ENCODE measurements at places on chromosomes 13 and 19. TPM values are rescaled to one million over a fixed set of nuclear protein-coding genes. Genes with fewer than 3 reads are reported as not detected.
A peak's percentile ranks its signal among the peaks of the same experiment; 100 is the strongest.

CGB2 gene
- not detected for total RNA-seq

DNA sequence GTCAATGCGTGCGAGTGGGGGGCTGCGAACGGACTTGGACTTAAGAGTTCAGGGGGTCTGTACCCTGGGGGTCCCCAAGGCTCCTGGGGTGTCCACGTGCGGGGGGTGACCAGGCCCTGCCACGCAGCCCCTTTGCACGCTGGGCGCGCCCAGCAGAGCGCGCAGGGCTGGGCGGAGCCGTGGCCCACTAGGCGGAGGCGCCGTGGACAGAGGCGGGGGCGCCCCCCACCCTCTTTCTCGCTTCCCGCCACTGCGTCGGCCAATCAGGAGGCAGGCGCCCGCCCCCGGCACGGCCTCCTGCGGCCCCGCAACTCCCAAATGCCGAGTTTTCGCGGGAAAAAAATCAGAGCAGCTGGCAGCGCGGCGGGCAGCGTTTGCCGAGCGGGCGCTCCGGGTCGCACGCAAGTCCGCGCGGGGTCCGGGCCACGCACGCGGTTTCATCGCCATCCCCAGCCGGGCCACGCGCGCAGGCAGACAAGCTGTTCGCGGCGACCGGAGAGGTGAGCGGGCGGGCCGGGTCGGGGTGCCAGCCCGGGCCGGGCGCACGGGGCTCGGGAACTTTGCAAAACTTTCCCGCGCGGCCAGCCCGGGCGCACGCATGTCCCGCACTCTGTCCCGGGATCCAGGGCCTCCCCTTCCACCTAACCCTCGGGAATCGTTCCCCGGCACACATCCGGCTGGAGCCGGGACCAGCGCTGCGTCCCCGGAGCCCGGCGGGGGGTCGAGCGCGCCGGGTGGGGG lies at the start of gene UHRF1:
TSS of gene UHRF1 (plus strand) at position 346 of the 741 bp plus-strand sequence. CDS start 1,385 bp downstream, outside the sequence.
- peak; percentile 16 for DNase-seq

KLK1 gene
- total RNA-seq = 7.9 TPM

GRCh38 chr13:108833531-108833930 lies 204.1 kb downstream of the MYO16 start:
- DNase-seq = no peak

GRCh38 chr13:82467626-82468025 lies 1414.6 kb downstream of the SLITRK1 start:
- DNase-seq = no peak

DNA sequence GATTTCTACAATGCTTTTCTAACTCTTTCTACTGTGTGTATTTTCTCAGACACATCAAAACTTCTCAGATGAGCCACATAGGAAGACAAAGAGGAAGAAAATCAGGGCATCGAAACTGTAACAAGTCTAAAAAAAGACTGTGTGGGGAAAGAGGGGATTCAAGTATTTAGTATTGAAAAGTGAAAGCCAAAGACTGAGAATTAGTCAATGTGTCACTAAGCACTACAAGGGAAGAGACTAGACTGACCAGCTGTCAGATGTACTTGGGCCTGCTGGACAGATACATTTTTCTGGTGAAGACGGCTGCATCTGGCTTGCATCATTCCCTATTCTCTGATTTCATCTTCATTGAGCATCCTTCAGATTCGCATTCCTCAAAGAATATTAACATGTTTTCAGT lies 25.4 kb downstream of the COMMD6 start:
- DNase-seq = no peak

GRCh38 chr13:92459306-92459705 lies 767.3 kb upstream of the GPC6 start:
- DNase-seq = no peak

ZNF534 gene
- total RNA-seq = 0.20 TPM

Measured in skin of body (tissue), 3 donors.